ENCODE measurements at places on chromosomes 16 and 17.

GRCh38 chr17:78748730-78749317, 33.2 kb downstream of the CYTH1 start:
- DNase-seq = no peak

DNA sequence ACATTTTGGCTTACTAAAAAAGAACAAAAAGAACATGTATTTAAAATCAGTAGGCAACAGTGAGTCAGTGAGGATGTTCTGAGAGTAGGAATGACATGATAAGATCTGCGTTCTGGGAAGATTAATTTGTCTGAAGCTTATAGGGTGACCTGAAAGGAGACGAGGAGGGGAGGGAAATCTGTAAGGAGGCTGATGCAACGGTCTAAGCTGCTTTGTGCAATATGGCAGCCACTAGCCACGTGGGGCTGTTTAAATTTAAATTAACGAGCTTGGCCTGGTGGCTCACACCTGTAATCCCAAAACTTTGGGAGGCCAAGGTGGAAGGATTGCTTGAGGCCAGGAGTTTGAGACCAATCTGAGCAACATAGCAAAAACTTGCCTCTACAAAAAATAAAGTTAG, 181.6 kb upstream of the CACNG3 start:
- no peak for DNase-seq

GRCh38 chr16:51731160-51731559, 580.1 kb upstream of the SALL1 start:
- DNase-seq = no peak

DNA sequence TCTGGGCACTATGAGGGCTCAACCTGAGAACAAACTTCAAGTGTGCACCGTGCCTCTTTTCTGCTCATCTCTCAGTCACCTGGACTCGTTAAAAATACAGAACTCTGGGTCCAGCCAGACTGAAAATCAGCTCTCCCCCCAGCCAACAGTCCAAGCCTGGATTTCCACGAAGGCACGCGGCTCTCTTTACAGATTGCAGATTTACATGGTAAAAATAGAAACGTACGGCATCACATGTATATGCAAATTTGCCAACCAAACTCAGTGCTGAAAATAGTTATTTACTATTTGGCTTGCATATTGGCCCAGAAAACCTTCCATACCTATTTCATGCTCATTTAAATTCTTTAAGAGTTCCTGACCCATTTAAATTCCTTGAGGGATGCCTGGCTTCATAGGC, 315.8 kb downstream of the MAF start:
- DNase-seq = no peak

DNA sequence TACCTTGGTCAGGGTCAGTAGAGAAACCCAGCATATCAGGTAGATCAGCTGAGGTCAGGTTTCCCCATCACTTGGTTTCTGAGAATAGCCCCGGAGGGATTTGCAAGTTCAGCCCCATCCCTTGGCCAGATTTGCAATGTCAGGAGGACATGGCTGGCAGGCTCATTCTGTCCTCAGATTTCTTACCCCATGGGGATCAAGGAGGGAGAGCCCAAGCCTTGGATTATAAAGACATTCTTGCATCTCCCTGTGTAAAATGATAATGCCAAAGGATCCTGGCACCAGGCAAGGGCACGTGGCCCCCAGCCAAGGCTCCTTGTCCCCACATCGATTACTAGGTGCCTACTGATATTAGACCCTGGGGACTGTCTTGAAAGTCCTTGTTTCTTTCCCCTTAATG, 53.2 kb downstream of the MYH3 start:
- no peak for DNase-seq

DNA sequence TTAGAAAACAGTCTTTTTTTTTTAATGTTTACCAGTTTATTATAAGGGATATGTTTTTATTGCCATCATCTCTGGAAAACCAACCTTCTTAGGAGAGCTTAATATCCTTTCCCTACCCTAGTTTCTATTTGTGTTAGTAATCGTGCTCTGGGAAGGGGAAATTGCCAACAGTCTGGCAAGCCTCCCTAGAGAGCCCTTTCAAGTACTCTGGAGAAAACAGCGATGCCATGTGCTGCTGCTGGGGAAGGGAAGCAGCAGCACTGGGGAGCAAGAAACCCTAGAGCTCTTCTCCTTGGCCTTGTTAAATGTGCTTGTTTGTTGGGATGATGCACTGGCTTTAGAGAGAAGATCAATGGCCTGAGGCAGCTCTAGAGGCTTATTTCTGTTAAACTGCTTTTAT, 10.3 kb downstream of the RETREG3 start:
- no peak for DNase-seq

GRCh38 chr16:7442050-7442449, 109.4 kb downstream of the RBFOX1 start:
- DNase-seq = no peak

GRCh38 chr17:11264183-11264871, 23.3 kb downstream of the SHISA6 start:
- DNase-seq = no peak

GRCh38 chr17:22463110-22463850, 771.0 kb downstream of the KCNJ18 start:
- DNase-seq = no peak
